ENCODE measurements at places on chromosomes 2 and 18.

- DNase-seq, result no peak
Measured at GRCh38 chr2:102434655-102435381, 11.9 kb downstream of the IL18RAP start.

GRCh38 chr18:33210575-33211189 lies 229.8 kb downstream of the CCDC178 start:
- no peak for DNase-seq

DNA sequence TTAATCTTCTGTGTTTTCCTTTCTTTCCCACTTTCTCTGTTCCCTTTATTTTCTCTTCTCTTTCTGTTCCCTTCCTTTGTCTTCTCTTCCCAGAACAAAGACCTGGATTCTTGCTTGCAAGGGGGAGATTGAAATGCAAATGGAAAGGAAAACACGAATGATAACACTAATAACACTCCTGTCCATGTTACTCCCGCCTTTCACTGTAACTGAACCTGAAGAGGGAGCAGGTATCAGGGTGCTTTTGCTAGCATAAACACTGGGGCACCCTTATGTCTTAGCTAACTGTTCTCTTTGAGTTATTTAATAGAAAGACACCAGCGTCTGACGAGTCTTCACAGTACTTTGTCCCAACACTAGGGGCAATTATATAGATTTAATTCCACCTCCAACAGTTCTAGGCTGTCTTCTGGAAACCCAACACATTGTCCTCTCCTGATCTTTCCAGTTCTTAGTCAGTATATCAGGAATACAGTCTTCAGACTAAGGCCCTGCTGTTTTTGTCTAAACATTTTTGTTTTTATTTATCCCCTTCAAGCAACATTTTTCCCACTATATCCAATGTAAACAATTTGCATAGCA lies 99.2 kb downstream of the PTPRM start:
- no peak for DNase-seq

- DNase-seq, result no peak
Measured at GRCh38 chr2:11869391-11869991, 123.1 kb downstream of the LPIN1 start.

GRCh38 chr18:63017076-63017475 lies 301.7 kb downstream of the PHLPP1 start:
- DNase-seq, result no peak

DNA sequence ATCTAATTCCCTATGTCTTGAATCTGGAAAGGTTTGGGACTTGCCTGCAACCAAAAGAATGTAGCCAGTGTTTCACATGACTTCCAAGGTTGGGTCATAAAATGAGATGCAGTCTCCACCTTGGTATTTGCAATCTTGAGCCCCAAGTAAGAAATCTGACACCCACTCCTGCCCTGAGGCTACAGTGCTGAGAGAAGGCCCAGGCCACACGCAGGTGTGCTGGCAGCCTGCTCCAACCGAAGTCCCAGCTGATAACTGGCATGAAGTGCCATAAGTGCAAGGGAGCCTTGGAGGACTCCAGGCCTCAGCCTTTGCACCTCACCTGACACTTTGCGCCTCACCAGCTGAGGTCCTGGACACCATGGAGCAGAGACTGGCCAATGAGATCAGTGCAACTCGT lies 182.7 kb downstream of the ANAPC1 start:
- DNase-seq, result no peak

DNA sequence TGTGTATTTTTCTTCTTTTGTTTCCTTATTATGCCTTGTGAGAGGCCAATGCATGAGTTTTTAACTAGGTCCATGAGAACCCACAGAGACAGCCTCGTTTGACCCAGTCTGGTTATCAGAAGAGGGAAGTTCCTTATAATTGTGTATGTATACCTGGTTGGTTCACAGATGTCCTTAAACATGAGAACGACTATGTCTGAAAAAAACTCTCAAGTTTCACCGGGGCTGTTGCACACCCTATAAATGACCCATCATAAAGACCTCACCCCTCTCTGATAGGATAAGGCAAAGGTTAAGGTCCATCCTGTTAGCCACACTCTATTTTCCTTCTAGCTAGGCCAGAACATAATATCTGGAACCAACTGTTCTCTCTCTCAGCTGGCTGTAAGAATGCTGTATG lies 42.7 kb upstream of the MSH2 start:
- no peak for DNase-seq

Data from CD4-positive, alpha-beta T cell treated with Interleukin-4 for 1 hour (primary cell).